ENCODE measurements at places on chromosomes 3 and 15.

GRCh38 chr3:32366638-32367397, 24.8 kb upstream of the CMTM7 start:
- DNase-seq = no peak

- DNase-seq = no peak
Observed at GRCh38 chr3:175329373-175329772, 470.2 kb downstream of the NAALADL2 start.

DNA sequence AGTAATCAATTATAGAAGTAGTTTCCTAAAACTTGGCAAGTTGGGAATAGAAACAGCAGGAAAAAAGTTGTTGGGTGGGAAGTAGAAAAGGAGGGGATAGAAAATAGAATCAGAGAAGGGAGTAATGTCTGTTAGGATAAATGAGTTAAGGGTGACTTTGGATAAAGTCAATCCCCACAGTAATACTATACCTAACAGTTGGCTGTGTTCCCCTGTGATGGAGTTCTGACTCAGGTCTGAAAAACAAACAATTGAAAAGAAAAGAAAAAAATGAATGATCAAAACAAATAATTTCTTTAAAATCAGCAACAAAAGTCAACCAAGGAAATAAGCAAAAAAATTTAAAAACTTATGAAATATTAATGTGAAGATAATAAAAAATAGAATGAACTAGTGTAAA, 50.3 kb downstream of the EMC4 start:
- DNase-seq = no peak

DNA sequence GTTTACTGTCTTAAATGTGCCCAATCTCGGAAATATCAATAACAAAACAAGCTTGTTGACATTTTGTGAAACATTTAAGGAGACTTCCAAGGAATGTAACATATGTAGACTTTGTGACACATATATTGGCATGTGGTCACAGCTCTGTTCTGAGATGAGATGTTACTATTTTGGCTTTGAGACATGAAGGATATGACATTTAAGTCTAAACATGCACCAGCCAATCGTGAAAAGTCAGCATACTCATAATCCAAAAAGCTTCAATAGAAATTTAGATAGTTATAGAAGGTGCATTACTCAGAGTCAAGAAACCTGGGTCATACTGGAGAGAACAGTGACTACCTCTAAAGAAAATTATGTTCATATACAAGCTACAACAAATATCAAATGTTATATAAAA, 13.4 kb downstream of the COMMD2 start:
- no peak for DNase-seq

DNA sequence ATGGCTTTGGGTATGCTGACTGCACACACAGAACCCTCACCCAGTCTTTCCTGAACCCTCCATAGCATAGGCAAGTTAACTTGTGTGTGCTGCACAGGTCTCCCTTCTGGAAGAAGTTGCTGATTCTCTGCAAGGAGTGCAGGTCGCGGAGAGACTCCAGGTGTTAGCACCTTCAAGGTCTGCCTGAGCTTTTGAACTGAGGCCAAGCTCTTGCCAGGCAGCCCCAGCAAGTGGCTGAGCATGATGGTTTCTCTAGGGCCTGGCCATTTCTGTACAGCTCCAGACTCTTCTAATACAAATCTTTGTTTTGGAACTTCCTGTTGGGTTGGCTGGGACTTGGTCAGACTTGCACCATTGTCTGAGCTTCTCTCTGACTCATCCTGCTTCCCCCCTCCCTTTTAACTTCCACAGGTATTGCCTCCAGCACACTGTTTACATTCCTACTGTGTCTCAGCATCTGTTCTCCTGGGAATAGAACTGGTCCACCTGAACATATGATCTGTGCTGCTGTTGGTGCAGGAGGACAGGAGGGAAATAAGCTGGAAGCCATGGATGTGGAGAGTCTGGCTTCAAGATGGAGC, 53.3 kb downstream of the KY start:
- no peak for DNase-seq

DNA sequence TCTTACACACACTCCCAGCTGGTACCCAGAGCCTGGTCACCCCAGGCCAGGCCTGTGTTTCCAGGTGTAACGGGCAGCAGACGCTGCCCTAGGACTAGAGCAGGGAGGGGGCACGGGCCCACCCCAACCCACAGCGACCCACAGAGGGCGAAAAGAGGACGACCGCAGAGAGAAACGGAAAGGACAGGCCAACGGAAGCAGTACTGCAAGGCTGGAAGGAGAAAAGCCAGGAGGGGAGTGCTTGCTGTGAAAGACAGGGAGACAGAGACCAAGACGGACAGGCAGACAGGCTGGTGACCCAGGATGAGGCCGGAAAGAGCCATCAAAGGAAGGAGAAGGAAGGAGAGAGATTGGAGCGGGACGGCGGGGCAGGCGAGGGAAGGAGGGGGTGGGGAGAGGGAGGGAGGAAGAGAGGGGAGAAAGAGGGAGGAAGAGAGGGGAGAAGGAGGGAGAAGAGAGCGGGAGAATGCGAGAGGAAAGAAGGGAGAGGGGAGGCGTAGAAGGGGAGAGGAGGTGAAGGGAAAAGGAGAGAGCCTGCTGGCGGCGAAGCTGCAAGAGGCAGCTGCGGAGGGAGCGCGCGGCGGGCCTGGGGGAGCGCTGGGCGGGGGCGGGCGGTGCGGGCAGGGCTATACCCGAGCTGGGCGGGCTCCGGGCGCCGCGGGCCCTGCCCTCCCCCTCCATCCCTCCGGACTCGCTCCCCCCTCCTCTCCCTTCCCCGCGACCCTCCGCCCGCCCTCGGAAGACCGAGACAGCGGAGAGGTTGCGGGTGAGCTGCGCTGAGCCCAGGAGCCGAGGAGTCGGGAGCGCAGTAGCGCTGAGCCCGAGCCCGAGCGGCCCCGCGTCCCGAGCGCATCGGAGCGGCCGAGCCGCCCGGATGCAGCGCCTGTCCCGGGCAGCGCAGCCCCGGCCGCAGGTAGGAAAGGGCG, at the start of gene SLC6A1:
Gene SLC6A1 (plus strand): TSS at position 732 of the 926 bp plus-strand sequence. CDS start 24,464 bp downstream, outside the sequence.
- DNase-seq = no peak

DNA sequence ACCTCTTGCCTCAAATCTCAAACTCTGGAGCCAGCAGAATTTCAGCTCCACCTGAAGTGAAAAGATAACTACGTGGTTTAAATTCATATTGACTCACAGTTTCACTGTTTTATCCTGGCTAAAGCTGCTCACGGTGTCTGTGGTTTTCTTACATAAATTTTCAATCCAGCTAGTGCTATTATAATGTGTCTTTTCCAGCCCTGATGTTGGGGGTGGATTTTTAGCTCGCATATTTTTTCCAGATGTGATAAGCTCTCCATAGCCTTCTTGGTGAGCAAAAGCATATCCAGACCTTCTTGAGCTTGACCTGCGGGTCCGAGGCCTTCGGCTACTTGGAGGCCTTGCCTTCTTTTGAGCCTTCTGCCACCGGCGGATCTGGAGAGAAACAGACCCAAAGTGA, 239.3 kb downstream of the DTWD1 start:
- no peak for DNase-seq

DNA sequence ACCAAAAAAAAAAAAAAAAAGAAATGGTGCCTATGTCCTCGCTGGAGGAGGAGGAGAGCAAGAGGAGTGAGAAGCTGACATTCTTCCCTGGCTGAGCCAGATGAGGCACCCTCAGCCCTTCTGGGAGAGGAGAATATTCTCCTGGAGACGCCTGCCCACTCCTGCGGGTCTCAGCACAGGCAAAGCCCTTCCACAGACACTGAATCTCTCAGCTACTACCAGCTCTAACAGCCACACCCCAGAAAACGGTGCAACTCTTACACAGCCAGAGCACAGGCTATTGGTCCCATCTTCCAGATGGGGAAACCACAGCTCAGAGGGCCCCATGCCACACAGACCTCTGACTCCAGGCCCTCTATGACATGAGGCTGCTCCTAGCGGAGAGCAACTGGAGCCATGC, 5.7 kb downstream of the RASL12 start:
- no peak for DNase-seq

DNA sequence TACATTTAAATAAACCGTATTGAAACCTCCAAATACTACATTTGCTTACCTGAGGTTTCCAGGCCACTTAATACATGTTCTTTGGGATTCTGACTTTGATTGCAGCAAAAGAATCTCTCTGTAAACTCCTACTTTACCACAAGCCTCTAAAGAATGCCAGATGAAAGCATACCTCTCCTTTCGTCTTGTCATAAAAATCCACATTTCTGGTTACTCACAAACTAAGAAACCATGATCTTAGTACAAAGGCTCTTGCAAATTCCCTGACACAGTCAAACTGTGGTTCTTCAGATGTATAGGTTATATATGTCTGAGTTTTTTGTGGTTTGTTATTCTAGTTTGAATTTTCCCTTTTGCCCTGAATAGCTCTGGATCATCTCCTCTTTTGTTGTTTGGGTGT, 188.4 kb downstream of the RAP2B start:
- DNase-seq = no peak

DNA sequence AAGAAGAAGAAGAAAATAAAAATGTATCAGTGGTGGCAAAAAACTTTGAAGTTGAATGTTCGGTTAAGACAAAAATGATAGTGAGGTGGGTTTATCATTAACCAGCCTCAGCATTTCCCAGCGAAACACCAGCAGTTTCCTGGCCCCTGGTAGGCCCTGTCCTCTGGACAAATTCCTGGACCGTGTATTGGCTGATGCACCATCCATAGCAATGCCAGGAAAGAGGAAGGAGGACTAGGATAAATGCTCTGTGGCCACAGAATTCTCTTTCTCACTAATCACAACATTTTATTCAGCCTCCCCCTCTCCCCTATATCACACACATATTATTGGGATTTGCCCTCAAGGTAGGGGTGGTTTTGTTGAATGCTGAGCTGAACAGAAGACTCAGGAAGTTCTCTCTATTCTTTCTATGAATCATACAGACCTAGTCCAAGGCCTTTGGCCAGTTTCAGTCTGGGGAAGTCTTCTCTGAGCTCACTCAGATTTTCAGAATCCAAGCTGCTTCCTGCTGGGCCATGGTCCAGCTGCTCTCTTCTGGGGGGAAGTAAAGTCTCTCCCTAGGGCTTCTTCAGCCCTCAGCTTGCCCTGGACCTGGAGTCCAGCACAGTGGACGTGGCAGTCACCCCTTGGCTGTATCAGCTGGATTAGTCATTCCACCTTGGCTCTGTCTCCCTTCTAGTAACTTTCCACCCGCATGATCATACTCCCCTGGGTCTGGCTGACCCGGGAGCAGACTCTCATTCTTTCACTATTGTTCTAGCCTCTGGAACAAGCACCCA, 27.6 kb downstream of the SLC28A1 start:
- no peak for DNase-seq

DNA sequence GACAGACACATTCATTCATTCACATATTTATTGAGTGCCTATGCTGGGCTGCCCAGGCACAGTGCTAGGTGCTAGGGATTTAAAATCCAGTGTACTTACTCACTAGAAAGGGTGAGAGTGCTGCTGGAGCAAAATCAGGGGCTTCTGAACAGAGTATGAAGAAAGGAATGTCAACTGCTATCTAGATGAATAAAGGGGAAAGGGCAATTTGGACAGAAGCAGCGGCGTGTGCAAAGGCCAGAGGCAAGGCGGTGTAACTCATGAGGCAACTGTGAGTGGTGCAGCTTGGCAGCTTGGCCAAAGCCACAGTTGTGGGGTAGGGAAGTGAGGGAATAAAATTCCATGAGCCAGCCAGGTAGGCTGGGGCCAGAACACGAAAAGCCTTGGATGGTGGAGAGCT, 76.7 kb downstream of the RAD18 start:
- DNase-seq = no peak

DNA sequence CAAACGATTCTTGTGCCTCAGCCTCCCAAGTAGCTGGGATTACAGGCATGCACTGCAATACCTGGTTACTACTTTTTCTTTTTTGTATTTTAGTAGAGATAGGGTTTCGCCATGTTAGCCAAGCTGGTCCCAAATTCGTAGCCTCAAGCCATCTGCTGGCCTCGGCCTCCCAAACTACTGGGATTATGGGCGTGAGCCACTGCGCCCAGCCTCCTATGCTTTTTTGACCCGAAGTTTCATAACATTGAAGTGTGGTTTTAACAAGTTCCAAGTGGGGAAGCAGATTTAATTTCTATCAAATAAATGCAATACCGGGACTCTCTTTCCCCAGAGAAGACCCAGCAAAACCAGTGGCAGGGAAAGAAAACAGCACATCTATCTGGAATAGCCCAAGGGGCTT, 13.7 kb downstream of the SH3BP5 start:
- no peak for DNase-seq

DNA sequence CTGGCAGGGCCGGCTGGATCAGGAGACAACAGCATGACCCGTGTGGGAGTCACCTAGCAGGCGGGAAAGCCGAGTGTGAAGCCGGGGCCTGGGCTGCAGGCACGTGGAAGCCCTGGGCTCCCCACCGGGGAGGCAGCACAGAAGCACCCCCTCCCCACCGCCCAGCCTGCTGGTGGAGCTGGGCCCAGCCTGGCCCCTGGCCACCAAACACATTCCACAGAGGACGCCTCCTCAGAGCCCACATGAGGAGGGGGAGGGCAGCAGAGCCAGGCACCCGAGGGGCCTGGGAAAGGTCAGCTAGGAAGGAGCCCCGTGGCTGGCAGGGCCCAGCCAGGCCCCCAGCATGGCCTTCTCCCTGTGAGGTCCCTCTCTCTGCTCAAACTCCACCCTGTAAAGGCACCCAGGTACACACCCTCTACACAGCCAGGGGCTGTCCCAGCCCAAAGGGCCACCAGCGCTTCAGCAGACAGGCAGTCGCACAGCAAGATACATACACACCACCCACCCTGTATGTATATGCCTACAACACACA, 4.5 kb downstream of the PLXNB1 start:
- no peak for DNase-seq

DNA sequence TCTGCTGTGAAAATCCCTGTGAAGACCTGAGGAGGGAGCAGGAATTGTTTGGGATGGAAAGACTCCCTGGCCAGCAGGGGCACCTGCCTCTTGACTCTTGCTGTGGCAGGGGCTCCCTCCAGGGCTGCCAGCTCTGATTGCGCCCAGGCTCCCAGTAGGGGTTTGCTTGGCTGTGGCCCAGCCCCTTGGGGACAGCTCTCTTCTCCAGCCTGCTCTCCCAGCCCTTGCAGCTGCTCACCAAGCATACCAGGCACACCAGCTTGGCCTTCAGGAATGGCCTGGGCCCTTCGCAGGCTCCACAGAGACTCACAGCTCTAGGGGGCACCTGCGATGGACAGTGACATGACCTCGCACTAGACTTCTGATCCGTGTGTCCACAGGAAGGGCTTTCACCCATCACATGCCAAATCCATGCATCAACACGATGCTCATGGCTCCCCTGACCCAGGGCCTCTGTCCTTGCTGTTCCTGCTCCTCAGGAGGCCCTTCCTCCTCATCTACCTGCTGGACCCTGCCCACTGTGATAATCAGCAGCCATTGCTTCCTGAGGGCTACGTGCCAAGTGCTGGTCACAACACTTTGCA, 61.8 kb downstream of the SCN5A start:
- no peak for DNase-seq

GRCh38 chr15:79872358-79873017, 24.3 kb downstream of the MTHFS start:
- no peak for DNase-seq
